ENCODE measurements at places on chromosomes 7 and 10. TPM values are rescaled to one million over a fixed set of nuclear protein-coding genes. Genes with fewer than 3 reads are reported as not detected.

DNA sequence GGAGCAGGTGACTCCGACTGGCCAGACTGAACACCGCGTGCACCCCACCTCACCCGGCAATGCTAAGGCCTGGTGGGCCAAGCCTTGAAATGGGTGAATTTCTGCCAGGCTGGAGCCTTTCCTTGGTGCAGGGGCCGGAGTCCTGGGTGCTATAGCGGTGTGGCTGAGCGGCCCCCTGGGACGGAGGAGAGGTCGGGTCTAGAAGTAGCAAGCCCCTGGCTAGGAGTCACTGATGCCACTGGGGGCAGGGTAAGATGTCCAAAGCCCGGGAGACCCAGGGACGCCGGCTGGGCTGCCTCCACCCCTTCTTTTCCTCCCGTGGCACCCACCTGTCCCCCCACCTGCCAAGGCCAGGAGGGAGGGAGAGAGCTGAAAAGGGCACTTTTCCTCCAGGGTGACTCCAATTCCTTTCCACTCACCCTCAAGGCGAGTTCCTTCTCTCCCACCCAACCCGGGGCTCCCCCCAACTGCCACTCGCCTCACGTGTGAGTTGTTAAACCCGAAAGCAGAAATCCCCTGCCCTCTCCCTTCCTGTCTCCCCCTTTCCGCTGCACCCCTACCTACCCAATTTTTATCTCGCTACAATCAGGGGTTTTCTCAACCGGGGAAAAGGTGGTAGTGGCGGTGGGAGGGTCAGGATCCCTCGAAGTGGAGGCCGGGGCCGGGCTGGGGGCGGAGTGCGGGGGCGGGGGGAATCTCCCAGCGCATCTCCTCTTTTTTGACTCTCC, 6.0 kb upstream of the GATA3 start:
- DNase-seq = no peak
- no peaks in the 10 kb centered on the region for H3K4me1 ChIP-seq
- H3K4me3 ChIP-seq = peak overlapping the region; percentile 75
- H3K27me3 ChIP-seq = peaks cover 93% of the 10 kb centered on the region

DNA sequence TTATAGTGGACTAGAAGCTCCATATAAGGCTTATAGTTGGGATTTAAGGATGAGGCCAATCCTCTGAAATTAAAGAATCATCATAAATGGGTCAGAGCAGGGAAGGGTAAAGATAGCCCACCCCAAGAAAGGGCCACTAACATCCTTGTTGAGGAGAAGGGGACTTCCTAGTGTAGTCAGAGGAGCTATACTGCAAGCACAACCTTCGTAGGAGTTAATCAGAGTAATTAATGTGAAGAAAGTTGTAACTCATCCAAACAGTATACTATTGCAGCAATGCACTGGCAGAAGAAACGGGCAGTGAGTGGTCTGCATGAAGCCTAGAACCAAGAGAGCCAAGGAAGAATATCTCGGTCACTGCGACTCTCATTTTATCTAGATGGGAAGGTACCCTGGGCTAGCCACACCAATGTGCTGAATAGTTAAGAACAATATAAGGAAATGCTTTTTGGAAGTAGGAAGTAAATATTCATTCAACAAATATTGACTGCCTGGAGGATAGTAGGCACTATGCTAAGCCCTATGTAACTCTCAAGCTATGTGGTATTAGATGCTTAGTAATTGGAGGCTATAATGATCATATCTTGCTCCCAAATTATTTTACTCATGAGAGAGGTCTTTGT, 13.3 kb downstream of the OTUD1 start:
- H3K4me1 ChIP-seq = peaks cover 9% of the 10 kb centered on the region
- no peak for DNase-seq
- no peak overlapping the region for H3K27ac ChIP-seq
- H3K27me3 ChIP-seq = no peaks in the 10 kb centered on the region
- no peak overlapping the region for H3K4me3 ChIP-seq

- no peak overlapping the region for H3K4me3 ChIP-seq
- H3K36me3 ChIP-seq = no peaks in the 10 kb centered on the region
- no peak for DNase-seq
- H3K4me1 ChIP-seq = no peaks in the 10 kb centered on the region
Measured at GRCh38 chr7:124072603-124073309, 39.9 kb upstream of the TMEM229A start.

DNA sequence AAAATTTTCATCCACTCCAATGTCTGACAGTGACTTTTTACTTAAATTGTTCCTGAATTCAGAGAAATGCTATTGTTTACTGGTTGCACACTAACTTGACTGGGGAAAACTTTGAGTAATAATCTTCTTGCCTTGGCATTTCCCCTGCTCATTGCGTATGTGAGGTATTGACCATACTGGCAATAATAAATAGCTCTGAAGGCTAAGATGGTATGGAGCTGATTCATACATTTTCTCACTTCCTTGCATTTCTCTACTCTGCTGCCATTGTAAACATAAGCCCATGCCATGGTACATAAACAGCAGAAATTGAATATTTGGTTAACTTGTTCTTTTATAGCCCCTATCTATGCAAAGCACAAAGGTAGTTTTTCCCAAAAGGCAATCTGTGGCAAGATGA, 290.0 kb downstream of the RNLS start:
- no peak overlapping the region for H3K27ac ChIP-seq
- no peaks in the 10 kb centered on the region for H3K4me1 ChIP-seq
- H3K4me3 ChIP-seq = no peak overlapping the region
- no peaks in the 10 kb centered on the region for H3K36me3 ChIP-seq

DNA sequence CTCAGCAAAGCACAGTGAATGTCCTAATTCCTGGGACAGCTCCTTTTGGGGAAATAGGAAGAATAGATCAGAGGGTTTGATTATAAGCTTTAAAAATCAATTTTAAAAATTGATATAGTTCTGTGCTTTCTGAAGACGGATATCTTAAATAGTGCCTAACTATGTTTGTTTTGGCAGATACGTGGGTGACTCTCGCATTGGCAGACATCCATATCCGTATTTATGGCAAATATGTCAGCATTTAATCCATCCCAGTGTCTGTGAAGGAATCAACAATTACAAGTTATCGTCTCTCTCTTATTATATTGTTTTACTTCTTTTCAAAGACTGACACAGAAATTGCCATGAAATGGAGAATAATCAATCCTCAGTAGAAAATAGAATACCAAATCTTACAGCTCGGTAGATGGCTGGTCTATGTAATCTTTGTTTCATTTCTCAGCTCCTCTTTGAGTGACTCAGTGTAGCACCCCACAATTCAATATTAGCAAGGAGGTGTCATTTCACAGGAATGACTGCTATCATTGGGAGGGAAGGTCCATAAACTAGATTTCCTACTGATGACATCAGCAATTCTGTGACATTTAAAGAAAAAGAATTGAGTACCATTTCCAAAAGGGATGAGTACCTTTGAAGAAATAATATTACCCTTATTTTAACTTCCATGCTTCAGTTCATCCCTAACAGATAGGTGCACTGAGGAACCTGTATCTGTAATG, 186.4 kb upstream of the NFE2L3 start:
- H3K36me3 ChIP-seq = no peaks in the 10 kb centered on the region
- DNase-seq = no peak
- no peak overlapping the region for H3K4me3 ChIP-seq
- H3K4me1 ChIP-seq = no peaks in the 10 kb centered on the region
- H3K27me3 ChIP-seq = no peaks in the 10 kb centered on the region

GRCh38 chr7:114900127-114900526, 21.8 kb upstream of the MDFIC start:
- no peak for DNase-seq
- no peak overlapping the region for H3K27ac ChIP-seq
- H3K4me1 ChIP-seq = no peaks in the 10 kb centered on the region
- H3K36me3 ChIP-seq = no peaks in the 10 kb centered on the region
- no peaks in the 10 kb centered on the region for H3K27me3 ChIP-seq

DNA sequence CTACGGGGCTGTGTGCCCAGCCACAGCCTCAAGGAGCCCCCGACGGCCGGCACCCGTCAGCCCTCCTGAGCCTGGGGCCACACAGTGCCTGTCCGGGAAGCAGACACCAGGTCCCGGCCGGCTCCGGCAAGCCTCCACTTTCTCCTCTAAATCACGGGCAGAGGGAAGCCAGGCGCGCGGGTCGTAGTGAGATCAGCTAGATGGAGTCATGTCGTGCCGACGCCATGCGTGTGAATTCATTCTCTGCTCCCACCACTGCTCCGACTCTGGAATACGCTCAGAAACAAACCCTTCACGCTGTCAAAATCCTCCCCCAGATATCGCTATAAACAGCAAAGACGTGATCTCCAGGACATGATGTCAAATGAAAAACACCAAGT, 93.7 kb upstream of the DNAAF5 start:
- peaks cover 2% of the 10 kb centered on the region for H3K36me3 ChIP-seq
- no peak overlapping the region for H3K4me3 ChIP-seq
- no peaks in the 10 kb centered on the region for H3K27me3 ChIP-seq
- DNase-seq = no peak
- H3K27ac ChIP-seq = no peak overlapping the region

DNA sequence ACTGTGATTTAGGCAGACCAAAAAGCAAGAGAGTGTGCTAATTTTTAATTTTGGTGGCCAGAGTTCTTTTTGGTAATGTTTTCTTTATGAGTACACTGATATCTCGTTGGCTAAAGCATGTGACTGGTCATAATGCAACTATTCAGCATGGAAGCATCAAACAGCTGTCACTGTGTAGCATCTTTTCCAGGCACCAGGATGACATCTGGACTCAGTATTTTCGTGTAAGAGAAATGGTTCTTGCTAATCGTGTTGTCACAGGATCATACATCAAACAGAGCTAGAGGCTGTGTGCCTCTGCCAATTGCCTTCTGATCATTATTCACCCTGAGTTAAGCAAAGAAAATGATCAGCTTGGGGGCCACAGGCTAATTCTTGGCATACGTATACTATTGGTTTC, 118.9 kb downstream of the SND1 start:
- peaks cover 2% of the 10 kb centered on the region for H3K4me1 ChIP-seq
- DNase-seq = no peak
- no peak overlapping the region for H3K27ac ChIP-seq
- no peak overlapping the region for H3K4me3 ChIP-seq

- no peak overlapping the region for H3K4me3 ChIP-seq
- H3K27ac ChIP-seq = no peak overlapping the region
- no peak for DNase-seq
- no peaks in the 10 kb centered on the region for H3K27me3 ChIP-seq
- no peaks in the 10 kb centered on the region for H3K36me3 ChIP-seq
Measured at GRCh38 chr10:112213098-112213823, 29.7 kb upstream of the GPAM start.

DNA sequence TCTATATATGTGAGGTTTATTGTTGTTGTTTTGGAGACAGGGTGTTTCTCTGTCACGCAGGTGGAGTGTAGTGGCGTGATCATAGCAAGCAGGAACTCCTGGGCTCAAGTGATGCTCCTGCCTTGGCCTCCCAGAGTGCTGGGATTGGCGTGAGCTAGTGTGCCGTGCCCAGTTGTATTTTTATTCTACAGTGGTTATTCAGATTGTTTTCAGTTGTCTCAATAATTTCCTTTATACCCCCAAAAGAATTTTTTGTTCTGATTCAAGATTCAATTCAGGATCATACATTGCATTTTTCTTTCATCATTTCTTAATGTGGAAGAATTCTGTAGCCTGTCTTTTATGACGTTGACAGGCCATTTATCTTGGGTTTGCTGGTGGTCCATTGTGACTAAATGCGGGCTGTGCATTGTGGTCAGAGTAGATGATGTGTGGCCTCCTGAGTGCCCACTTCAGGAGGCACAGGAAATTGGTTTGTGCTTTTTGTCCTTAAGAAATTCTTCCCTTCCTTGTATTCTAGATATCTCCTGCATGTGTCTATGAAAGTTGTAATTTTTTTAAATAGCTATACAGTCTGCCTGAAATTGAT, 22.9 kb downstream of the RBM33 start:
- no peak for DNase-seq
- no peak overlapping the region for H3K4me3 ChIP-seq
- H3K36me3 ChIP-seq = peaks cover 9% of the 10 kb centered on the region

- no peaks in the 10 kb centered on the region for H3K4me1 ChIP-seq
- H3K4me3 ChIP-seq = no peak overlapping the region
- H3K27me3 ChIP-seq = no peaks in the 10 kb centered on the region
- no peaks in the 10 kb centered on the region for H3K36me3 ChIP-seq
Measured at GRCh38 chr7:91193141-91193540, 71.1 kb upstream of the FZD1 start.

GRCh38 chr7:37781156-37781555, 67.2 kb upstream of the NME8 start:
- no peak overlapping the region for H3K27ac ChIP-seq
- no peaks in the 10 kb centered on the region for H3K4me1 ChIP-seq
- DNase-seq = no peak
- no peaks in the 10 kb centered on the region for H3K27me3 ChIP-seq
- peaks cover 2% of the 10 kb centered on the region for H3K36me3 ChIP-seq
- no peak overlapping the region for H3K4me3 ChIP-seq

- no peaks in the 10 kb centered on the region for H3K27me3 ChIP-seq
- no peak overlapping the region for H3K27ac ChIP-seq
- no peak overlapping the region for H3K4me3 ChIP-seq
- DNase-seq = no peak
- 0 out of 2 replicates have a peak, but pooled peaks cover 4% of the 10 kb centered on the region for H3K4me1 ChIP-seq
- H3K36me3 ChIP-seq = no peaks in the 10 kb centered on the region
Measured at GRCh38 chr10:48609899-48610584, 5.2 kb upstream of the ARHGAP22 start.

GRCh38 chr10:104033966-104034365, 51.7 kb downstream of the COL17A1 start:
- DNase-seq = no peak
- no peak overlapping the region for H3K4me3 ChIP-seq
- no peaks in the 10 kb centered on the region for H3K36me3 ChIP-seq
- peaks cover 4% of the 10 kb centered on the region for H3K4me1 ChIP-seq

DNA sequence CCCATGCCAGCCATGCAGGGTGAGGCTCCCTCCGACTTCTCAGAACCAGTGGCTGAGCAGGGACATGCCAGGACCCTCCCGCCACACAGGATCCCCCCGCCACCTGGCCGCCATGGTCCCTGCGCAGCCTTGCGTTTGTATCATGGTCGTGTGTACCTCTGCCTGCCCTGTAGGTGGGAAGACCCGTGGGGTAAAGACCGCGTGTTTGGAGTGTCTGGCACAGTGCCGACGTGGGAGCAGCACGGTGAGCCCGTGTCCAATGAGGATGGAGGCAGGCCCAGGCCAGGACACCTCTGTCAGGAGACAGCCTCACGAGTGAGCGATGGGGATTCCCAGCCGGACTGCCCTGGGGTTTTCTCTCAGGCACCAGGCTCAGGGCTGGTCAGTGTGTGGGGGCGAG, 31.9 kb downstream of the NKX6-2 start:
- no peak overlapping the region for H3K27ac ChIP-seq
- H3K4me1 ChIP-seq = no peaks in the 10 kb centered on the region
- H3K36me3 ChIP-seq = peaks cover 9% of the 10 kb centered on the region

GRCh38 chr7:152986376-152986775, 226.8 kb downstream of the ACTR3B start:
- no peaks in the 10 kb centered on the region for H3K27me3 ChIP-seq
- DNase-seq = no peak
- peak overlapping the region; percentile 34 for H3K27ac ChIP-seq
- 0 out of 2 replicates have a peak, but pooled peaks cover under 1% of the 10 kb centered on the region for H3K36me3 ChIP-seq
- peak overlapping the region; percentile 38 for H3K4me3 ChIP-seq

HTRA1 gene
- 11.1 TPM for total RNA-seq

KCNMA1 gene
- total RNA-seq = 2.0 TPM

NAT16 gene
- total RNA-seq = 0.50 TPM

ENTPD1 gene
- total RNA-seq = 1.9 TPM

OGDHL gene
- total RNA-seq = 21.9 TPM
